NB4 (cell line): ENCODE measurements at places on chromosomes 3 and 15.

- DNase-seq, result no peak
Observed at GRCh38 chr3:185754920-185755319, 69.9 kb downstream of the IGF2BP2 start.

DNA sequence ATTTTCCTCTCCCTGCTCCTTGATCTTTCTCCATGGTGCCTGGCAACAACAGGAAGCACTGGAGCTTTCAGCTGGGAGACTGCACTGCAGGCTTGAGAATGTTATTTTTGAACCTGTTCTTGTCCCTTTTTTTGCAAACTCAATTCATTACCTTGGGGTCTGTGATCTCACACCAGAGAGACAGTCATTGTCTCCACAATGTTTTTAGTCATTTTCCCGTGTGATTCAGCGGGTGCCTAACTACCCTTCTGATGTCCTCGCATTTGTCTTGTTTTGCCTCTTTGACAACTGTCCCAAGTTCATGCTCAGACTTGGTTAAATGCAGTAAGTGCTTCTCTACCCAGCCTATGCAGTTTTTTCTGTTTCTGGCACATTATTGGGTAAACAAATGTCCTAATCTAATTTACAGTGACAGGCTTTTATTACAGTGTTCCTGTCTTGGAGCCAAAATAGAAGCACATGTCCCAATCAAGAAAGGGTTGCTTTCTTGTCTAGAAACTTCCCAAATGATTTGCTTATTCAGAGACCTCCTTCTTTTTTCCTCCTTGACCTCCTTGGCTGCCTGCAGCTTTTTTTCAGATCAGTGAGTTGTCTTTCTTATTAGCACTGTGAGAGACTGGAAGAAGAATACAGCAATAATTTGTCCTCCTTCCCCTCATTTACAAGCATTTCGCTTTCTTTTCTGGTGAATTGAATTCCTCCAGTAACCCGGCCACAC lies 162.4 kb downstream of the NSUN3 start:
- no peak for DNase-seq

DNA sequence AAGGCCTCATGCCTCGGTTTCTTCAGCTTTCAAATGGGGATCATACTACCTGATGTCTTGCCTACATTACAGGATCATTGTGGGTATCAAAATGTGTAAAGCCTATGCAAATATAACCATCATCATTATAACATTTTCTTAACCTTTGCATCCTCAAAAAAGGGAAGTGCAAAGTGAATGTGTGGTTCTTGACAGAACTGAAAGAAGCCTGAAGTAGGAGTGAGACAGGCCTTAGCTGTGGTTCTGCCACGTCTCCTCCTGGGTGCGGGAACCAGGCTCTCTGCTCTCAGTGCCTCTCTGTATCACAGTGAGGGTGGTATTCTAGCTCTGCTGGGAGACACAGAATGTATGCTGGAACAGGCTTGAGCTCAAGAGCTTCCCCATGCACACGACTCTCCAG lies 316.9 kb upstream of the ICE2 start:
- DNase-seq, result no peak

GRCh38 chr3:127217596-127218453 lies 24.9 kb downstream of the PRR23E start:
- no peak for DNase-seq

DNA sequence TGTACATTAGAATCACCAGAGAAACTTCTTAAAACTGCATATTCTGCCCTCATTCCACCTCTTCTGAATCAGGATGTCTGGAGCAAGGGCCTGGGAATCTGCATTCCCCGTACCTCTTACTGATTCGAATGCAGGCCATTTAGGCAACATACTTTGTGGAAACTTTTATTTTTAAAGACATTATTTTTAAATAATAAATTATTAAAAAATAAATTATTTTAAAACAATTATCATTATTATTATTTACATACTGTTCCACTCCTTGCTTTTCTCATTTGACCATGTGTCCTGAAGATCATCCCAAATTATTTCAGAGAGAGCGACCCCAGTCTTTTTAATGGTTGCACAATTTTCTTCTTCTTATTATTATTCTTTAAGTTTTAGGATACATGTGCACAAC lies 336.6 kb upstream of the TBC1D5 start:
- DNase-seq, result no peak

DNA sequence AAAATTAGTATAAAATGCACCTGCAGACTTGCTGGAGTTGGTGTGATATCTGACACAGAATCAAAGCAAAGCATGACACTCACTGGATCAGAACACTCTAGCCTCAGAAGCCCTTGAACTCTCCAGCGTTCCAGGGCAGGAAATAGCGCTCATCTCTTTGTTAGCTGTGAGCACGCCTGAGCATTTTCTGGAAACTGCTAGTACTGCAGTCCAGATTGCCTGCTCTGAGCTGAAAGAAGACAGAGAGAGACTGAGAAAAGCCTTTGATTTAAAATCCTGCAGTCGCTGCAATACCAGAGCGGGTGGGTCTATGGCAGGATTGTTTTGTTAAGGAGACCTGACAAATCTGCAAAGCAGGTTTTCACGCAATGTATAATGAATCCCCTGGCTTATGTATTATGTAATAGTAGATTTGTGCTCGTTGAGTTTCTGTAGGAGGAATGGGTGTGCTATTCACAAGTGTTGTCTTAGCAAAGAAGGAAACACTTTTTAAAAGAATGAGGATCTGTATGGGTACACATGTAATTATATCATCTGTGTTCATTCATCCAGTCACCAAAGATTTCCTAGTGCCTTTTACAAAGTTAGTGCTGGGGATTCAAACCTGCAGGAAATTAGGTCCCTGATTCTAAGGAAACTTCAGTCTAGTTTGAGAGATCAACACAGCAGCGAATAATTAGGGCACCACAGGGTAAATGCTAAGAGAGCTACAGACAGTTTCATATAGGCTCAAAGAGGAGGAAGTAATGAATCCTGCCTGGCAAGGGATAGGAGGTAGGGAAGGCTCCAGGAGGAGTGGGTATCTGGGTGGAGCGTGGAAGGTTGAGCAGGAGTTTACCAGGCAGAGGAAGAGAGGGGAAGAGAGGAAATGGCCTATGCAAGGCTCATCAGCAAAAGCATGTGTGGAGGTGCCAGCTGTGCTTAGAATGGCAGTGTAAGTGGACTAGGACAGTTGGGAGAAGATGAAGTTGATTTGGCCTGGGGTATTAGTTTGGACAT lies 26.1 kb upstream of the MGLL start:
- DNase-seq, result no peak

- no peak for DNase-seq
Observed at GRCh38 chr3:81416812-81417211, 344.6 kb downstream of the GBE1 start.

DNA sequence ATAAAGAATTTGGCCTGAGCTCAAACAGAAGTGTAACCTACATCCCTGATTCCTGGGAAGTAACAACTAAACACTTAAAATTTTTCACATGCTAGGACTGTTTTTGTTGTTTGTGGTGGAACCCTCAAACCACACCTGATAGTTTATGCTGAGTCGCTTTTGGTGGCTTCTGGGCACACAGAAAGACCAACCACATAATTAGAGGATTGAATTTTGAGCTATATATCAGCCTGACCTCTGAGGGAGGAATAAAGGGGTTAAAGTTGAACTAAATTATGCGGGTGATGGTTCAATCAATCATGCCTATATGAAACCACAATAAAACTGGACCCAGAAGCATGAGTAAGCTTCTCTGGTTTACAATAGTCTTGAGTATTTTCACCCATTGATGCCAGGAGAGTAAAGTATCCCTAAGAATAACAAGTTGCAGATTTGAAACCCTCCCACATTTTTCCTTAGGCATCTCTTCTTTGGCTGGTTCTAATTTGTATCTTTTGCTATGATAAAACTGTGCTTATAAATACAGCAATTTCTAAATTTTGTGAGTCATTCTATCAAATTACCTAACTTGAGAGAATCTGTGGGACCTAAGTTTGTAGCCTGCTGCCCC lies 1304.5 kb upstream of the GBE1 start:
- no peak for DNase-seq
